ENCODE measurements at places on chromosomes 3 and 15. TPM values are rescaled to one million over a fixed set of nuclear protein-coding genes. Genes with fewer than 3 reads are reported as not detected.

The DUOXA2 gene
- 0.32 TPM for total RNA-seq

The LIPC gene
- not detected for total RNA-seq

The SMARCC1 gene
- 24.8 TPM for total RNA-seq

The NUP210 gene
- total RNA-seq, result 11.0 TPM

The ACKR4 gene
- 12.8 TPM for total RNA-seq

The GPR149 gene
- total RNA-seq, result not detected

The ACVR2B gene
- total RNA-seq, result 15.2 TPM

The CPNE9 gene
- total RNA-seq, result not detected

The ARHGEF26 gene
- 33.8 TPM for total RNA-seq

Data from ascending aorta (tissue), 2 donors.